Nephron progenitor cell (in vitro differentiated cells): ENCODE measurements at places on chromosomes 5 and 9.

GRCh38 chr5:77859306-77859705 is 83.2 kb upstream of the TBCA start:
- no peaks in the 10 kb centered on the region for H3K36me3 ChIP-seq
- H3K4me3 ChIP-seq, result no peak overlapping the region
- no peak overlapping the region for H3K27ac ChIP-seq

DNA sequence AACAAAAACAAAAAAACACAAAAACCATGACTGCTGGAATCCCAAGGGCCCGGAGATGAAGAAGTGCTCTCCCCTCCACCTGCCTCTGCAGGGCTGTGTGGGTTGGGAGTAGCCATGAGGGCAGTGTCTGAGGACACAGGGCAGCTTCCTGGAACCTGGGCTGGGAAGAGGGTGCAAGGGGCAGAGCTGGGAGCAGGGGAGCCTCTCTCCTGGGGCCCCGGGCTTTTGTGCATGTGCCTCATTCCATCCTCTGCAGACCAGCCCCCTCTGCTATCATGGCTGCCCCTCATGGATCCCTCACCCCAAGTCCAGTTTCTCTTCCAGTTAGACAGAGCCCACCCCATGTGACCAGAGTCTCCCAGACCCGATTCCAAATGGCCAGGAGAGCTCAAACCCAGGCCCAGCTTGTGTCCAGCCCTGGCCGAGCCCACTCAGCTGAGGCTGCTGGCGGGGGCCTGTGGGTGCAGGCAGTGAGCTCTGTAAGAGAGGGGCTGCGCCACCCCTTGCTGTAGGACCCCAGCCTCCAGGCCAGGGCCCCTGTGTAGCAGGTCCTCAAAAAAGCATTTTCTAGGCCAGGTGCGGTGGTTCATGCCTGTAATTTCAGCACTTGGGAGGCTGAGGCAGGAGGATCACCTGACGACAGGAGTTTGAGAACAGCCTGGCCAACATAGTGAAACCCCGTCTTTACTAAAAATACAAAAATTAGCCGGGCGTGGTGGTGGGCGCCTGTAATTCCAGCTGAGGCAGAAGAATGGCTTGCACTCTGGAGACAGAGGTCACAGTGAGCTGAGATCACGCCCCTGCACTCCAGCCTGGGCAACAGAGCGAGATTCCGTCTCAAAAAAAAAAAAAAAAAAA is 44.5 kb downstream of the PLPP7 start:
- peaks cover 9% of the 10 kb centered on the region for H3K27me3 ChIP-seq
- DNase-seq, result no peak
- no peak overlapping the region for H3K27ac ChIP-seq
- H3K4me3 ChIP-seq, result no peak overlapping the region

DNA sequence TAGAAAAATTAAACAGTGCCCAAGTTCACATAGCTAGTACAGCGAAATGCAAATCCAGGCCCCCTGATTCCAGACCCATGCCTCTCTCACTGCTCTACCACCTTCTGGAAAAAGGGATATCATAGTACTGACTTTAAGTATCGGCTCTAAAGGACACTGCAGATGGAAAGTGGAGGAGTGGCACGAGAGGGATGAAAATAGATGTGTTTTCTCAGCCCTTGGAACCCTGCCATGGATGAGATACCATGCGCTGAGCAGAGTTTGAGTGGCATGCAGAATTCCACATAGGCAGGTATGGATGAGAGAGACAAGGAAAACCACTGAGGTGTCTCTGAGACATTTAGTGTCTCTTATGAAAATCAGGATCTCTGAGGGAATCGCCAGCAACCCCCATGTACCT is 18.8 kb downstream of the CKMT2 start:
- H3K27me3 ChIP-seq, result no peaks in the 10 kb centered on the region
- no peak for DNase-seq
- peaks cover 60% of the 10 kb centered on the region for H3K36me3 ChIP-seq
- H3K4me1 ChIP-seq, result peaks cover 13% of the 10 kb centered on the region

DNA sequence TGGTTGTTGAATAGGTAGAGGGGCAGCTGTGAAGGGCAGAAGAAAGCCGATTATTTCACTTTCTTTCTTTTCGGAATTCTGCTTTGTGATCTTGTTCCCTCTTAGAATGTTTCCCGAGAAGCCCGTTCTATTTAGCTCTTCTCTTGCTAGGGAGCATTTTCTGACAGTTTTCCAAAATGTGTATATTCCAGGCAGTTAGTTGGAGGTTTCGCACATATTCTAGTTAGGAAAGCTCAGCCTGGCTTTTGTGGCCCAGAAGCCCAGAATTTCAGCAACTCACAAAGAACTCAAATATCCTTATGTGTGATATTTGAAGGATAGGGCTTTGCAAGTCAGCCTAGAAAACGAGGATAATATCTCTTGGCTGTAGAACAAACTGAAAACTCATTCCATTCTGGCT is 461.0 kb upstream of the C9orf72 start:
- DNase-seq, result no peak
- no peaks in the 10 kb centered on the region for H3K27me3 ChIP-seq
- peaks cover 4% of the 10 kb centered on the region for H3K4me1 ChIP-seq
- no peak overlapping the region for H3K4me3 ChIP-seq

- H3K36me3 ChIP-seq, result peaks cover 6% of the 10 kb centered on the region
- peaks cover 27% of the 10 kb centered on the region for H3K4me1 ChIP-seq
- H3K4me3 ChIP-seq, result no peak overlapping the region
- no peak overlapping the region for H3K27ac ChIP-seq
- H3K27me3 ChIP-seq, result peaks cover 3% of the 10 kb centered on the region
- no peak for DNase-seq
Measured at GRCh38 chr5:61228691-61229280, 66.5 kb upstream of the SMIM15 start.

- H3K4me3 ChIP-seq, result no peak overlapping the region
- peaks cover 54% of the 10 kb centered on the region for H3K36me3 ChIP-seq
- peaks cover 33% of the 10 kb centered on the region for H3K4me1 ChIP-seq
- H3K27ac ChIP-seq, result peak overlapping the region; percentile 72
Measured at GRCh38 chr5:55438998-55439397, 95.8 kb downstream of the PLPP1 start.

- H3K36me3 ChIP-seq, result peaks cover 67% of the 10 kb centered on the region
- peaks cover 15% of the 10 kb centered on the region for H3K4me1 ChIP-seq
- H3K4me3 ChIP-seq, result no peak overlapping the region
- H3K27ac ChIP-seq, result peak overlapping the region; percentile 77
- H3K27me3 ChIP-seq, result no peaks in the 10 kb centered on the region
Measured at GRCh38 chr5:160105686-160106360, 13.4 kb downstream of the PWWP2A start.

- no peaks in the 10 kb centered on the region for H3K36me3 ChIP-seq
- H3K4me1 ChIP-seq, result no peaks in the 10 kb centered on the region
- no peak overlapping the region for H3K4me3 ChIP-seq
- no peak for DNase-seq
- no peak overlapping the region for H3K27ac ChIP-seq
- H3K27me3 ChIP-seq, result no peaks in the 10 kb centered on the region
Measured at GRCh38 chr5:148060881-148061280, 2.9 kb upstream of the SPINK5 start.

DNA sequence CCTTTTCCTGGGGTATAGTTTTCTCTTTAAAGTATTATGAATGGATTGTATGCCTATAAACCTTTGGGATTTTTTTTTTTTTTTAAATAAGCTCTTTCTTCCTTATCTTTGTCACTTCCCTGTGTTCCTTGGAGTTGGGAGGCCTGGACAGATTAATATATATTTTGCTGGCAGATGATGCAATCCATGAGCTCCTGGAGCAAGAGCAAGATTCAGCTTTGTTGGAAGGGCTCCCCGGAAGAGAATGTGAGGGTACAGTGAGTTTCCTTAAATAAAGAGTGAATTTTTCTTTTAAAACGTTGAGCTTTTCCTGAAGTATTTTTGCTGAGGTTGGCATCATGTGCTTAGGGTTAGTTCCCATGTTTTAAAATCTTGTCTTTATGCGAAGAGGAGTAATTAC is 98.7 kb upstream of the SLC28A3 start:
- H3K4me3 ChIP-seq, result no peak overlapping the region
- H3K27ac ChIP-seq, result no peak overlapping the region
- no peaks in the 10 kb centered on the region for H3K4me1 ChIP-seq
- DNase-seq, result no peak

DNA sequence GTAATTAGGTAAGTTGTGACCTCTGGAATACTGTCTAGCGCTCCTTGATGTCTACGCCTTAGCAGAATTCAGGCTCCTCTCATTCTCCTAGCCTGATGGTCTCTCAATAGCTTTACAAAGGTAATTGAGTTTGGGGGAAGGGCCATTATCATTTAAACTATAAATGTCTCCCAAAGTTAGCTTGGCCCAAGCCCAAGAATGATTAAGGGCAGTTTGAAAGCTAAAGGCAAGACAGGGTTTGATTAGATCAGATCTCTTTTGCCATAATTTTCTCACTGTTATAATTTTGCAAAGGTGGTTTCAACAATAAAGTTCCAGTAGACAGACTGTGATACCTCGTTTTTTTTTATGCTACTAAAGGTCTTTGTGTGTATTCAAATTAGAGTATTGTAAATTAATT is 3.7 kb upstream of the SLC30A5 start:
- H3K27ac ChIP-seq, result no peak overlapping the region
- H3K36me3 ChIP-seq, result no peaks in the 10 kb centered on the region
- H3K4me1 ChIP-seq, result peaks cover 15% of the 10 kb centered on the region
- H3K4me3 ChIP-seq, result no peak overlapping the region

DNA sequence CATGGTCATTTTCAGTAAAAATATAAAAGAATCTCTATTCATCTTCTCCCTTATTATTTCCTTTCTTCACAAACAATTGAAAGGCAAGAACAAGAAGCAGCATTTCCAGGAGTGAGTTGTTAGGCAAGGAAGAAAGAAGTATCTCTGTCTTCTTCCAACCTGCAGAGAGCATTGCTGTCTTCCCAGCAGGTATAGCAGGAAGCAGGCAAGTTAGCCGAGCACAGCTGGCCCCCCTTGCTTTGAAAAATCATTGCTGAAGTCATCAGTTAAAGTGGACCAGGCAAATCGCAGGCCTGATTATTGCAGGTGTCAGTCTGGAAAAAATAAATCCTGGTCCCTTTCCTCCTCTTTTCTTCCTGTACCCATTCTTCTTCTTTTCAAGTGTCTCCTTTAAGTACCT is 353.1 kb upstream of the BRINP1 start:
- no peak overlapping the region for H3K4me3 ChIP-seq
- H3K27me3 ChIP-seq, result peaks cover 4% of the 10 kb centered on the region
- no peaks in the 10 kb centered on the region for H3K4me1 ChIP-seq
- H3K27ac ChIP-seq, result no peak overlapping the region

GRCh38 chr5:61850696-61851095 is 455.3 kb upstream of the KIF2A start:
- H3K36me3 ChIP-seq, result no peaks in the 10 kb centered on the region
- no peak for DNase-seq
- H3K4me1 ChIP-seq, result no peaks in the 10 kb centered on the region
- H3K4me3 ChIP-seq, result no peak overlapping the region

- no peaks in the 10 kb centered on the region for H3K36me3 ChIP-seq
- H3K4me3 ChIP-seq, result no peak overlapping the region
- H3K27me3 ChIP-seq, result peaks cover 33% of the 10 kb centered on the region
- H3K4me1 ChIP-seq, result peaks cover 21% of the 10 kb centered on the region
- no peak for DNase-seq
Measured at GRCh38 chr5:75753182-75753581, 35.9 kb upstream of the POC5 start.

- peaks cover 8% of the 10 kb centered on the region for H3K36me3 ChIP-seq
- DNase-seq, result no peak
- peak overlapping the region; percentile 84 for H3K27ac ChIP-seq
- H3K27me3 ChIP-seq, result peaks cover 2% of the 10 kb centered on the region
- H3K4me1 ChIP-seq, result peaks cover 6% of the 10 kb centered on the region
- H3K4me3 ChIP-seq, result no peak overlapping the region
Measured at GRCh38 chr5:168469816-168470215, 16.5 kb upstream of the RARS1 start.

DNA sequence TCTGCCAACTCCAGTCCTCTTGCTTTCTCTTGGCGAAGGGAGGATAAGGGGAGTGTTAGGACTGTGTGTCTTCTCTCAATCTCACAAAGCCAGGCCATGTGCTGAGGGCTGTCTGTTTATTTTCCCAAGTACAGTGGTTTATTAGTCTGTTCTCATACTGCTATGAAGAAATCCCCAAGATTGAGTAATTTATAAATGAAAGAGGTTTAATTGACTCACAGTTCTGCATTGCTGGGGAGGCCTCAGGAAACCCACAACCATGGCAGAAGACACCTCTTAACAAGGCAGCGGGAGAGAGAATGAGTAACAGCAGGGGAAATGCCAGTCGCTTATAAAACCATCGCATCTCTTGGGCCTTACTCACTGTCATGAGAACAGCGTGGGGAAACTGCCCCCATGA is 36.2 kb upstream of the CKS2 start:
- no peaks in the 10 kb centered on the region for H3K4me1 ChIP-seq
- H3K36me3 ChIP-seq, result peaks cover 36% of the 10 kb centered on the region
- no peak for DNase-seq
